ENCODE measurements at places on chromosomes 3 and 15.

- DNase-seq = peak; percentile 47
These were observed 31.1 kb upstream of the NEO1 start for GRCh38 chr15:73021139-73021621.

- no peak for DNase-seq
These were observed 263.4 kb upstream of the WNT5A start for GRCh38 chr3:55750525-55750924.

DNA sequence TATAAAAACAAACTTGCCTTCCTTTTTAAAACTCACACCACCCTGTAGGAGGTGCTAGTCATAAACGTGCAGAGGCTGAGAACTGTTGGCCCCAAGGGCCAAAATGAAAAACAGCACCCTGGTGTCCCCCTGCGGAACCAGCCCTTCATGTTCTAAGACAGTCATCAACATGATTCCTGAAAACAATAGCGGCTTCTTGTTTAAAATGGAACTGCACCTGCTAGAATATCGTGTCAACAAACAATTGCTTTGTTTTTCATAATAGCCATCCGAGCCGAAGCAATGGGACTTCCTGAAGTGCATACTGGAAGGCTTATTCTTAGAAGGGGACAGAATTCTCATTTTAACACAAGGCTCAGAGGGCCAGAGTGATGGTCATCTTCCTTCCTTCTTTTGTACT, 43.7 kb downstream of the MECOM start:
- DNase-seq = no peak

- peak; percentile 29 for DNase-seq
These were observed 42.1 kb upstream of the TSPAN3 start for GRCh38 chr15:77112838-77113504.

DNA sequence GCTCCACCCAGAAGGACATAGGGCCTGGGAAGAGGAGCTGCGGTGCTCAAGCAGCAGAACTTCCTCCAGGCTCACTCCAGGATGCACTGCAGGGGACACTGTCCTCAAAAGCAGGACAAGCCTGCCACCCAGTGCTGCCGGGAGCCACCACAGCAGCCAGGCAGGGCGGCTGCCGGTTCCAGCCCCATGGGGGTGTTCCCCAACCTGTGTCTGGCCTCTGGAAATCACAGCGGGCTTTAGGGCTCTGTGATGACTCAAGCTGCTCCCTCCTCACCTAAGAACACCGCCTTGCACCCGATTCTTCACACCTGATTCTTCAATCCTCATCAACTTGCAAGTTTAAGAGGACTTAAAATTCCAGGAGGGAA, 71.9 kb upstream of the SLC6A11 start:
- DNase-seq = peak; percentile 29

DNA sequence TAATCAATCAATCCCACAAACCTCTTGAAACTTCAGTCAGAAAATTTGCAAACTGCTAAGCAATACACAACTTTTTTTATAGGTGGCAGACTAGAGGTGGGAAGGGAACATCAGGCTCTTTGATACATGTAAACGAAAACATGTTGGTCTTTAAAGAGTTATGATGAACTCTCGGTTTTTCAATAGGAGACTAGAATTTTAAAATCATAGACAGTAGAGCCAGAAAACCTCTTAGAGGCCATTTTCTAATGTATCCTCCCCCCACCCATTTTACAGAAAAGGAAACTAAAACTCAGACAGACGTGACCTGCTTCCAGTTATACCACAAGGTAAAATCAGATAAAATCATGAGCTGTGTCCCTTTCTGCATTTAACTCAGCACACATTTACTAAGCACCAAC, 179.1 kb upstream of the LPP start:
- no peak for DNase-seq

- no peak for DNase-seq
These were observed 49.5 kb upstream of the BCL6 start for GRCh38 chr3:187794731-187795130.

- DNase-seq = no peak
These were observed 59.6 kb upstream of the P3H2 start for GRCh38 chr3:190180268-190180667.

GRCh38 chr3:105704726-105705410, 163.9 kb downstream of the CBLB start:
- no peak for DNase-seq

DNA sequence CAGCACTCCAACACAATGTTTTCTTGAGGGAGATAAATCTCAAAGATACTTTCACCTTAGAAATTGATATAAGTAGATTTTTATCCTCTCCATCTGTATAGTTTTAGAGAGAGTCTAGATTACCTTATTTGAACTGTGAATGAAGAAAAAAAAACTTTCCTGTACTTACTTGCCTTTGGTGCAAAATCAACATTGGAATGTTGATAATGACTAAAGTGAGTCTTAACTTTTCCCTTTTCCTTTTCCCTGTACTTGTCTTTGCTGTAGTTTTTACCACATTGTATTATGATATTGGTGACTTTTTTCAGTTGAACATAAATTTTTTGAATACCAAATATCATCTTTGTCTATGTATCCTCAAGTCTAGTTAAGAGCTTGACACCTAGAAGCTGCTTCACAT, 6.7 kb downstream of the ALCAM start:
- no peak for DNase-seq

- no peak for DNase-seq
These were observed 3.6 kb downstream of the VGLL3 start for GRCh38 chr3:86987421-86987715.

DNA sequence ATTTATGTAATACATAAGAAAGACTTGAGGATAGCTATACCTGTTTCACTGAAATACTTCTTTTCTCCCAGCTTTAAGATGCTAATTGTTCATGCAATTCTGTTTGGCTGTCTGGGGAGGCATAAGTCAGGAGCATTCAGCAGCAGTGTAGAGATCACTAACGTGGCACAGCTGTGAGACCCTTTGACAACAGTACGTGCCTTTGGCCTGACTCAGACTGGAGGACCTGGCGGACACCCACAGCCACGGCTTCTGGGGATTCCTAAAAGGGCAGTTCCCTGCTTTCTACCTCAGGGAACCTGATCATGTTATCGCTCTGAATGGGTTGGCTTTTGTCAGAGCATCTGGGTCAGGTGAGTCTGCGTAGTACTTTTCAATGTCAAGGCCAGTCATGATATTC, 295.0 kb upstream of the ICE2 start:
- no peak for DNase-seq

- no peak for DNase-seq
These were observed 467 bp downstream of the TIPIN start for GRCh38 chr15:66356077-66356358.

GRCh38 chr15:96849271-96849900, 518.9 kb downstream of the NR2F2 start:
- DNase-seq = no peak

GRCh38 chr15:78800806-78801205, 10.5 kb downstream of the ADAMTS7 start:
- DNase-seq = no peak

GRCh38 chr3:195180490-195181112, 90.4 kb downstream of the XXYLT1 start:
- no peak for DNase-seq

DNA sequence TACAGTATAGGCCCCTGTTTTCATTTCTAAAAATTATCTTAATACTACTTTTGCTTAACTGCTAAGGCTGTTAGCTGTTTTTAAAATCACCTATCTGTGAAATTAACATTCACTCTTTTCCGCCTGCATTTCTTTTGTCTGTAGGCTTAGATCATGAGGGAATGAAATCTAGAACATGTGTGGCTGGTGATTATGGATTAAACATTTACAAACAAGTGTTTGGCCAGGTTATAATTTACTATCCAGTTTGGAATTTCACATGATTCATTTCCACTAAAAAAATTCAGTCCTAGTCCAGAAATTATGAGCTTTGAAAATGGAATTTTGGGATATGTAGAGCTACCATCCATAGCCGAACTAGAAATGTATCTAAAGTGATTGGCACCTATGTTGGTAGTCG, 39.1 kb downstream of the GOLM2 start:
- no peak for DNase-seq

- no peak for DNase-seq
These were observed 155.9 kb upstream of the BCL6 start for GRCh38 chr3:187900993-187901755.

DNA sequence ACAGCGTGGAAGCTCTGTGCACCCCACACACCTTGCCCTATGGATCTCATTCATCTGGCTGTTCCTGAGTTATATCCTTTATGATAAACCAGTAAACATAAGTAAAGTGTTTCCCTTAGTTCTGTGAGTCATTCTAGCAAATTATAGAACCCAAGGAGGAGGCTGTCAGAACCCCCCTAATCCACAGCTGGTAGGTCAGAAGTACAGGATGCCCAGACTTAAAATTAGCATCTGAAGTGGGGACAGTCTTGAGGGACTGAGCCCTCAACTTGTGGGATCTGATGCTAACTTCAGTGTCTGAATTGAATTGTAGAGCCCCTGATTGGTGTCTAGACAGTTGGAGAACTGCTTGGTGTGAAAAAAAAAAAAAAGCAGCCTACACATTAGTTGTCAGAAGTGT, 75.1 kb downstream of the B3GNT5 start:
- no peak for DNase-seq

GRCh38 chr3:45715945-45716344, 26.7 kb downstream of the SACM1L start:
- no peak for DNase-seq

DNA sequence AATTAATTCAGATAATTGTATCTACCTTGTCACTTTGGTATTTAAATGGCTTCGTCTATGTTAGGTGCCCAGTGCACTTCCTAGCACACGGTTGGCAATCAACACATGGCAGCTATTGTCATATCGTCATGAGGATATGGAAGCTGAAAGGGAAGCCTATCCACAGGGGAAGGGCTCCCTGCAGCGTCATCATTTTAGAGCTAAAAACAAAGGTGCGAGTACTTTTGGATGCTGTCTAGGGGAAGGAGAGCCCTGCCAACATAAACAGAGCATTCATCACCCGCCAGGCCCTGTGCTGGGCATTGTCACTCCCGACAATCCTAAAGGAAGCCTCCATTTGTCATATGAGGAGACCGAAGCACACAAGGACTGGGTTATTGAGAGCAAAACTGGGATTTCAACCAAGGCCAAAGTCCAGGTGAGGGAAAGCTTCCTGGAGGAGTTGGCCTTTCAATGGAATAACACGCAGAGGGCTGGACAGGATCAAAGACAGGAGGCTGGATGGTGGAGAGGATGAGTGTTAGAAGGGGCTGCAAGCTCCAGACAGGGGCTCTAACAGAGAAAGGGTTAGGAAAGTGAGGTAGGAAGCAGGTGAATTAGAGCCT, 8.0 kb upstream of the PARL start:
- no peak for DNase-seq

DNA sequence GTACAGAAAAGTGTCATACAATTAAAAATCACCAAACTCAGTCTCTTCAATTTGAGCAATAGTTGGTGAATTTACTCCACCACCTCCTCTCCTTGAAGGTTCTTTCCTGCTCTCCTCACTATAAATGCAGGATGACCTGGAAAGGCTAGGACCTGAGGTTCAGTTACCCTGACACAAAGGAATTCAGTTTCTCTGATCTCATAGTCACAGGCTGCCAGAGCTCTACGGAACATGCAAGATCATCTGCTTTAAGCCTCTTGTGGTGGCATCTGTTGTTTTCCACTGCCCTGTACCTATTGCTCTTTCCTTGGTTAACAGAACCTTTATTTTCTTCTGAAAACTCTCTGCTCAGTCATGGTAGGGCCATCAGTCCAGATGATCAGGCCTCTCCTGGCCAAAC, 4.9 kb upstream of the TP63 start:
- DNase-seq = no peak

GRCh38 chr15:80404057-80404760, at the start of gene ARNT2:
Gene ARNT2 (plus strand): TSS chr15:80404382. CDS start chr15:80404516, 134 bp downstream.
- DNase-seq = peak; percentile 87

DNA sequence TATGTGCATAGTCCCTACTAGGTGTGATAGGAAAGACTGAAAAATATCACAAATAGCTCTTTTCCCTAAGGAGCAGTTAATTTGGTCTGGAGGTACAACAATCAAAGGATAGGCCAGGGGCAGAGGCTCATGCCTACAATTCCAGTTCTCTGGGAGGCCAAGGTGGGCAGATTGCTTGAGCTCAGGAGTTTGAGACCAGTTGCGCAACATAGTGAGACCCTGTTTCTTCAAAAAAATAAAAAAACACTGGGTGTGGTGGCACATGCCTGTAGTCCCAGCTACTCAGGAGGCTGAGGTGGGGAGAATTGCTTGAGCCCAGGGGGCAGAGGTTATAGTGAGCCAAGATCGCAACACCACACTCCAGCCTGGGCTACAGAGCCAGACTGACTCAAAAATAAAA, 30.2 kb upstream of the BHLHE40 start:
- no peak for DNase-seq

DNA sequence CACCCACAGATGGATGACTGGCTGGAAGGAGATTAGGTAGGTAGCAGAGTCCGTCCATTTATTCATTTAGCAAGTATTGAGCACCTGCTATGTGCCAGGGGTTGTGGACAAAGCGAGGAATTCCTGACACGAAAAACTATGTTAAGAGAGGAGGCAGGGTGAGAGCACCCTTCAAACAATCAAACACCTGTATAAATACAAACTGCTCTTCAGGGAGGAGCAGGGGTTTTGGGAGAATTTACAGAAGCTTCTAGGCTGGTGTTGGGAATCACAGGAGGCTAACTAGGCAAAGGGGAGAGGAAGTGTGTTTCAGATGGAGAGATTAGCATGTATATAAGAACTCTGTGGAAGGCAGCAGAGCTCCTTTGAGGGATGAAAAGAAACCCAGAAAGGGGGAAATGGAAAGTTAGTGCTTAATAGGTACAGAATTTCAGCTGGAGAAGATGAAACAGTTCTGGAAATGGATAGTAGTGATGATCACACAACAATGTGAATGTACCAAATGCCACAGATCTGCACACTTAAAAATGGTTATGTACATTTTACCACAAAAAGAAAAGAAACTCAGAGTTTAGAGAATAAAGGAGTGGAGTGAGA, 805 bp upstream of the SEC22C start:
- DNase-seq = peak; percentile 14

DNA sequence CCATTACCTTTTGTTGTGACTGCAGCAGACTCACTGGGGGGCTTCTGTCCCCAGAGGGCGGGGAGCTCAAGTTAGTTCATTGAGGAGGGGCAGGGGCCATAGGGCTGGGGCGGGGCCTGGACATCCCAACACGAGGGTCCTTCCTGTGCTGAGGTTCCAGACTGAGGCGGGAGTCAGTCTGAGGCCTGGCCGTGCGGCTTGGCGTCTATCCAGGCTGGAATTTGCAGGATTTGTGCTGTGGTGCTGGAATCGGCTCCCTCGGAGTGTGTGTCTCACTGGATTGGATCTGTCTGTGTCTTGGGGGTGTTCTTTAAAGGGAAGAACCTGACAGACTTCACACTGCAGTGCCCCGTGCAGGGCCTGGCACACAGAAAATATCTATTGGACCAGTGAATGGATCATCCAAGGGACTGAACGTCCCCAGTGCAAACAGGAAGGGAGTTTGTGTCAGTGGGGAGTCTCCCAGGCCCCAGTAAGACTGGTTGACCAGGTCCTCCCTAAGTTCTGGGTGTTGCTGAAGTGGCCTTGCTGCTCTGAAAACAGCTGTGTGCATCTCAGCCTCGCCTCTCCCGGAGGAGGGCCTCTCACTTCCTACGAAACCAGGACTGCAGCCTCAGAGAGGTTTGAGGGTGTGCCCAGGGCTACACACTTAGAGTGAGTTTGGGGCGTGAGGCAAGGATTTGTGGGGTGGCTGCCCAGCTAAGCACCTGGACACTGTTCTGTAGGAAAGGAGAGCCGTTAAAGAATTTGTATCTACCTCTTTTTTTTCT, 26.1 kb downstream of the GOLGA6L2 start:
- no peak for DNase-seq

GRCh38 chr3:150091626-150092025, 120.9 kb upstream of the PFN2 start:
- DNase-seq = no peak
